Stimulated activated CD4-positive, alpha-beta T cell treated with anti-CD3 and anti-CD28 coated beads, Interleukin-15, amount 100 ng/mL, for 1 hour (primary cell): ENCODE measurements at places on chromosomes 11 and 22.

- no peak for DNase-seq
Measured at GRCh38 chr11:5922749-5923426, 19.2 kb upstream of the OR56A3 start.

- no peak for DNase-seq
Measured at GRCh38 chr11:58674609-58675008, 52.1 kb downstream of the CNTF start.

DNA sequence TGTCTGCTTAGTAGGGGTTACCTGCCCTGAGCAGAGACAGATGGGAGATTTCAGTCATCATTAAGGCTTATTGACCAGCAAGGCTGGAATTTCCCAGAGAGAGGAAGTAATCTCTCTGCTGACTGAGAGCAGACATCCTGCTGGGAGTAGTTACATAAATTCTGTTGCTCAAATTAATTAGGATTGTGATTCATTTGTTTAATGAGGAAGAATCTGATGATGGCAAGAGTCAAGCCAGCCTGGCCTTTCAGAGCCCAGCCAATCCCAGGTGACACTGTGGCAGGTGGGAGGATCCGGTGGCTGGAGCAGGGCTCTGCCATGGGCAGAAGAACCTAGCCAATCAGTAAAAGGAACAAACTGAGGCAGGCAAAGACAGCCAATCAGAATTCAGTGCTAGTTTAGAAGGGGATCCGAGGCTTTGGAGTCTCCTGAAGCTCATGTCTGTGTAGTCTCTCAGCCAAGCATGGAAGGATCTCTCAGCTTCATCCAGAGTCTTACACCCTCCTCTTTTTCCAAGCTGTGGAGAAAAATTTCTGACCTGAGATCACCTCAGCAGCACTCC, 61.2 kb upstream of the CHST1 start:
- no peak for DNase-seq

GRCh38 chr11:130428316-130429119, at the start of gene ADAMTS8:
Gene ADAMTS8 (minus strand): TSS chr11:130428609. CDS start chr11:130428286, 323 bp downstream.
- no peak for DNase-seq

- DNase-seq, result no peak
Measured at GRCh38 chr22:49637255-49637760, 190.4 kb downstream of the BRD1 start.

GRCh38 chr11:33808228-33808828, 34.0 kb upstream of the FBXO3 start:
- DNase-seq, result peak; percentile 64

GRCh38 chr11:73290536-73290935, 17.5 kb upstream of the ARHGEF17 start:
- no peak for DNase-seq

DNA sequence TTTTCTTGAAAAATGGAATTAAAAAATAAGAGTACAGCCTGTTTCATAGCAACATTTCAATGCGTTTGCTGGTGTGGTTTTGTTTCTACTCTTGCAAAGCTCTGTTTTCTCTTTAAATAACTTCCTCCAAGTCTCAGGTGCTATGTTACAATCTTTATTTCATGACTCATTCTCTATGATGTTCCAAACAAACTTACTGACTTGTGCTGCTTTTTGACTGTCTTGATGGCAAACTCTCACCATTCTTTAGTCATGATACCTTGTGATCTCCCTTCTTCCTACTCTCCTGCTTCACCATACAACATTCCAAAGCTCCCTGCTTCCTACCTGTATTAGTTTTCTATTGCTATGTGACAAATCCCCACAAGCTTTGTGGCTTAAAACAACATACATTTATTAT, 166.1 kb downstream of the C11orf91 start:
- DNase-seq, result no peak

DNA sequence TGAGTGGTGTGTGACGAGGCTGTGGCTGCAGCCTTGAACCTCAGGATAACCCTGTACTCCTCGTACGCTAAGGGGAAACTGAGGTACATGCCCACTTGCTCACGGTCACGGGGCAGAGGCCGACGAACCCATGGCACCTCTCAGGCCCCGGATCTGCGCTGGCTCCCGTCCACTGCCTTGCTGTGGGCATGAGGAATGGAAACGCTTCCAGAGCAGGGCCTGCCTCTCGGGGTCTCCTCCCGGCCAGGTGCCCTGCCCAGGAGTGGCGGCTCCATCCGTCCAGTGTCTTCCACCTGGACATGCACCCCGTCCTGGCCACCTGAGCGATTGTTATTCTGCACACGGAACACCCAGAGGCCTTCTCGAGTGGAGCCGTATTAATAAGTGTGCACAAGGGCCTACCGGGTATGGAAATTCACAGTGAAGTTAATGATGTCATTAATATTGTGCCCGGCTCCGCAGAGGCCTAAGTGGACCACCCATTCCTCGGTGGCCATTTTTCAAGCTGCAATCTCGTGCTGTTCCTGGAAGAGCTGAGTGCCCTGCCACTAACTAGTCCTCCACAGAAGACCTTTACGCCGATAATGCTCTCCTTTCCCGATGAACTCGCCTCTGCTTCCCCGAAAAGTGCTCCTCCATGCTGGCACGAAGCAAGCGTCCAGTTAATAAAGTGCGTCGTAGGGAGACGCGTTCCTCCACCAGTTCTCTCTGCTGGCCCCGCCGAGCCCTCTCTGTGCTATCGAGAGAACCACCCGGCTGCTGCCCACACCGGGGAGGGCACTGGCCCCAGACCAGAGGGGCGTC, 927.9 kb downstream of the BRD1 start:
- no peak for DNase-seq

DNA sequence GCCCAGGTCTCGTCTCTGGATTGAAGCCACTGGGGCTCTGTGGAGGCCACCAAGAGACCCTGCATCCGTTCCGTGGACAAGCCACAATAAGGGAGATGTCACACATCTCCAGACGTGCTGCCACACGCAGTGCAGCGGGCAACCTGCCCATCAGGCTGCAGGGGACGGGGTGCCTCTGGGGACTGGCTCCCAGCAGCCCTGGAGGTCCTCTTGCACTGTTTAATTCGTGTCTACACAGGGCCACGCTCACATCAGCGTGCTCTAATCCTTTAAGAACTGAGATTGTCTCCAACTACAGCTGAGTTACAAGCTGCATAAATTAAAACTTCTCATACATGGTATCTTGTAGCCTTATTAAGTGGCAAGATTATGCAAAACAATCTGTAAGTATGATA, 1232.2 kb downstream of the BRD1 start:
- DNase-seq, result no peak

GRCh38 chr11:113564527-113565130, 89.4 kb upstream of the DRD2 start:
- no peak for DNase-seq

DNA sequence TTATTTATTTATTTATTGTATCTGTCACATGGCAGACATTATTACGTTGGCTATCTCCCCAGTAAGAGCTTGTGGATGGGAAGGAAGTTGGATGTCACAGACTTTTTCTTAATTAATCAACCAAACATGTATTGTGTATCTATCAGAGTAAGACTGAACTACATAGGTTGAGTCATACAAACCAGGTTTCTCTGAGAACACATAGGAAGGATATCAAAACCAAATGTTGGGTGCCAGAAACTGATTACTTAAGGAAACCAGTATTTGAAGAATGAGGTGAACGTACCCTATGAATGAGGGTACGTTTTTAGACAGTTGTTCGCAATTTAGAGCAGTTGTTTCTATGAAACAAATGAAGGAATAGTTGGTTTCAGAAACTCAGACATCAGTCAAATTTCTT, 136.4 kb downstream of the SLC17A6 start:
- DNase-seq, result no peak

DNA sequence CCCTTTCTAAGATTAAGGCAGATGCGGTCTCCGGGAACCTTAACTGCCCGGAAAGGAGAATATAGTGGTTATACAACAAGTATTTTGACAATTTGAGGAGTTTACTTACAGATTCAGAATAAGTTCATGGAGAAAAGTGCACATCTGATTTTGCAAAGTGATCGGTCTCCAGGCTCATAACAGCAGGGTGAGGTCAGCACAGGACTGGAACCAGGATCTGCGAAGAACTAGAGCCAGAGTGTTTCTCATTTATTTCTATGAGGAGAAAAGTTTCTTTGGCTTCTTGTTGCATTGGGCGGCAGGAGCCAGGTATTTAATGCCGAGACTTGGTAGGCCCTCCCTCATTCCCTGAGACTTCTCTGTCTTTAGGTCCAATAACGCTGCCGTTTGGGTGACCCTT, 3.7 kb downstream of the ADAMTS15 start:
- no peak for DNase-seq

DNA sequence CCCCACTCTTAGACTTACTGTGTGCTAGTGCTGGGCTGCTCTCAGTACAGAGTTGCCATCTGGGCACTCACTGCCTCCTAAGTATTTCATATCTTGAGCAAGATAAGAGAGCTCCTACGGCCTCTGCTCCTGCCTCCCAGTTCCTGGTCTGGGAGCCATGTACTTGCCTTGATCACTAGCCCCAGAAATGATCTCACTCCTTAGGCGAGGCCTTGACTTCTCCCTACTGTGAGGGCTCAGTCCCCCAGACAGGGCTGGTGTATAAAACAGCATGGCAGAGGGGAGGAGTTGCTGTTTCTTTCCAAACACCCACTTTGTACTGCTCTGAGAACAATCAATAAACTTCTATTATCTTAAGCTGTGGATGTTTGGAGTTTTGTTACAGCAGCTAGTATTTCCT, 47.4 kb upstream of the TP53I11 start:
- no peak for DNase-seq

- no peak for DNase-seq
Measured at GRCh38 chr11:130614591-130614990, 166.1 kb downstream of the ADAMTS15 start.

GRCh38 chr11:3189196-3189843, 24.2 kb upstream of the OSBPL5 start:
- no peak for DNase-seq

DNA sequence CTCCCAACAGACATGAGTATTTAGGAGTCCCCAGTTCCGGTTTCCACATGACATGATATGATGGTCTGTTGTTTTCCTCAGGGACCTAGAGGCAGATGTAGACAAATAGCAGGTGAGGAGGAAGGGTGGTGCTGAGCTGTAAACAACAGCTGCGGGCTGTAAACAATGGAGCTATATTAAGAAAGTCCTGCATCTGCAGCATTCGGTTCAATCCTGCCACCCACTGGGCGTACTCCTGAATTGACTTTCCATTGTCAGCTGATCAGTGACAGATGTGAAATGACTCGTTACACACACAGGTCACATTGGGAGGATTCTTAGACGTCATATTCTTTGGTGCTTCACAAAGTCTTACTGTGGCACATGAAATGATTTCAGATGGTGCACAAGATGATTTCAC, 26.8 kb upstream of the RAG1 start:
- DNase-seq, result no peak

DNA sequence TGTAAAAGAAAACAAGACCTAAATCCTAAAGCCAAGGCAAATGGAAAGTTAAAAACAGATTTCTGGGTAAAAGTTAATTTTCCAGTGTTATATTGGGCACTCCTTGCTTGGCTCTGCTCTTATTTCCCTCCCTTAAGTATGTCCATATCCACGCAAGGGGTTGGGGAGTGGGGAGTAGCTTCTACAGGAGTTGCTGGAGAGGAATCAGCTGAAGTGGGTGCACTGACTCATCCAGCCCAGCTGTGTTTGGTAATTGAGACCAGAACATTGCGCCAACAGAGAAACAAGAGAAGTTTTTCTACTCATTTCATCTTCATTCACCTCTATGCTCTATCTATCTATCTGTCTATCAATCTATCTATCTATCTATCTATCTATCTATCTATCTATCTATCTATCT, 298.4 kb upstream of the PDGFD start:
- DNase-seq, result no peak

DNA sequence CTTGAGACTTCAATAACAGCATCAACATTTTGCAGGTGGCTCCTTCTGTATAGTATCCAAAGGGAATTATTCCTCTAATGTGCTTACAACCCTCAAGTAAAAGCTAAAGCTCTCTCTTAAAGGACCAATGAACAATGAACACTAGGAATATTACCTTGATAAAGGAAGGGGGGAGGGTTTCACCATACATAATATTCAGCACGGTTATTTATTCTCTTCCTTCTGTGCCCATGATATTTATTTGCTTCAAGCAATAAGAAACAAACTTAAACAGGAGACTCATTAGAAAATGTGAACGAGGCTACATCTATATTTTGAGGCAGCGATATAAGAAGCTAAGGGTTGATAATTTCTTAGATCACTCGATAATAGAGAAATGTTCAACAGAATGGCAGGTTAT, 21.2 kb downstream of the BLID start:
- DNase-seq, result no peak

DNA sequence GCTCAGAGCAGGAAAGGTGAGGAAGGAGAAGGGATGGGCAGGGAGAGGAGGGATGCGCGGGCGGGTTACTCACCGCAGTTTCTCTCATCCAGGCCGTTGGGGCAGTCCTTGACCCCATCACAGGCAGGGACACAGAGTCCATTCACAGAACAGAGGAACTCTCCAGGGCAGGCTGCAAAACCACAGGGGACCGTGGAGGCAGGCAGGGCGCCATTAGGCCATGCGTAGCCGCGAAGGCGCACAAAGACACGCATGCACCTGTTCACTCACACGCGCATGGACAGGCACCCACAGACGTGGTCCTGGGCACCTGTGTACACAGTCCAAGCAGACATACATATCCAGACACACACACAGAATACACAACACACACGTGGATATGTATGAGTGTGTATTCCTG, 23.0 kb downstream of the KCTD17 start:
- no peak for DNase-seq

DNA sequence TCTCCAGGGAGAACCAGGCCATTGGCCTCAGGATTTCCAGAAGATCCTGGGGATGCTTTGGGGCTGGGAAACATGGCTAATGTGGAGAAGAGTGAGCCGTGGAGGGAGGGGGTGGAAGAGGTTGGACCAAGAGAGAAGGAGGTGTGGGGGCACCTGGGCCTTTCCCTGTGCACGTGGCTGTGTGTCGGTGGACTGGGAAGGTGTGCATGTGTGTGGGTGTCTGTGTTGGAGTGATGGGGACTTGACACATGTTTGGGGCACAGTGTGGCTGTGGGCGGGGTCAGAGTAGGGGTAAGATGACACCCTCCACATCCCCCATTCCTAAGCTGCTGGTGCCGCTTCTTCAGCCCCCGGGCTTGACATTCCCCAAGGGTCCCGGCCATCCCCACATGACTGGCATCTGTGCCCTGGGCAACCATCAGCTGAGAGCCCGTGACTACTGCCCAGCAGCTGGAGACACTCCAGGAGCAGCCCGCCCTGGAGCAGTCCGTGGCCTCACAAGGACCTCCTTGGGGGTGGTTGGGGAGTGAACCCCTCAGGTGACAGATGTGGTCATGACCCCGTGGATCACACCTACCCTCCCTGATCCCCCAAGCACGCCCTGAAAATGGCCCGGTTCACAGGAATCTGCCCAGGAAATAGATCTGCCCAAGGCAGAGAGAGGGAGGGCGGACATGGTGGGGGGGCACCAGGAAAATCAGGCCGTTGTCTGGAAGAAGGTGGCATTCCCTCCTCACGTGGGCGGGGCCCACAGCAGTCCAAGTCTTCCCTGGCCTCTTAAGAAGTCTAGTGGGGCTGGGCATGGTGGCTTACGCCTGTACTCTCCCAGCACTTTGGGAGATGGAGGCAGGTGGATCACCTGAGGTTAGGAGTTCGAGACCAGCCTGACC, 34.8 kb upstream of the SOX10 start:
- no peak for DNase-seq

- no peak for DNase-seq
Measured at GRCh38 chr11:72787216-72788104, 6.4 kb downstream of the STARD10 start.
